ENCODE measurements at places on chromosomes 5 and 9.

DNA sequence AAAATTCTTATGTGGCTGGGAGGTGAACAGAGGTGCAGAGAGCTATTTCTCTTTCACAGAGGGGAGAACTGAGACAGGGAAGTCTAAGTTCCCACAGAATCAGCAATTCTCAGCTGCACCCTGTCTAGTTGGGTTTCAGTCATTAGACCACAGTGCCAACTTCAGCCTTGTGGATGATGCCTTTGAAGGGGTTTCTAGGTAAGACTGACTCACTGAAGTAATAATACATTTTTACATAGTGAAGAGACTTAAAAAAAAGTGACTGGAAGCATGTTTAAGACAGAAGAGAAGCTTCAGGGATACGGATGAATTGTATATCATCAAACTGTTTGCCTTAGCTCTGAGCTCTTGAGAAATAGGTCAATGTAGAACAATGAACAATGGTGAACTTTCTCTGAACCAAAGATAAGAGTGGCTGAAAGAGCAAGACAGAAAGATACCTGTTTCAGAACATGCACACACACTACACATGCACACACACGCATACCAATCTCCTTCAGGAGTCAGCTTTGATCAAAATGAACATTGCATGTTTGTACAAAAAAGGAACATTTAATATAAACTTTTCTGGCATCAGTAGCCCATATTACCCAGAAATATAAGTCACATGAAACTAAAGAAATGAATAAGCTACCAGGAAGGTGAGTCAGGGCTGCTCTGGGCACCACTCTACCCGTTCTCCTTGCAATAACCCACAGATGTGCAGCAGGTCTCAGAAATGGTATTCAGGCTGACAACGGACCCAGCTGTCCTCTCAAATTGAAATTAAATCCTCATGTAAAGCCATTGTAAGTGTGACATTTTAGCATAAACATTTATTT, 12.6 kb upstream of the FYB1 start:
- DNase-seq, result peak; percentile 38

DNA sequence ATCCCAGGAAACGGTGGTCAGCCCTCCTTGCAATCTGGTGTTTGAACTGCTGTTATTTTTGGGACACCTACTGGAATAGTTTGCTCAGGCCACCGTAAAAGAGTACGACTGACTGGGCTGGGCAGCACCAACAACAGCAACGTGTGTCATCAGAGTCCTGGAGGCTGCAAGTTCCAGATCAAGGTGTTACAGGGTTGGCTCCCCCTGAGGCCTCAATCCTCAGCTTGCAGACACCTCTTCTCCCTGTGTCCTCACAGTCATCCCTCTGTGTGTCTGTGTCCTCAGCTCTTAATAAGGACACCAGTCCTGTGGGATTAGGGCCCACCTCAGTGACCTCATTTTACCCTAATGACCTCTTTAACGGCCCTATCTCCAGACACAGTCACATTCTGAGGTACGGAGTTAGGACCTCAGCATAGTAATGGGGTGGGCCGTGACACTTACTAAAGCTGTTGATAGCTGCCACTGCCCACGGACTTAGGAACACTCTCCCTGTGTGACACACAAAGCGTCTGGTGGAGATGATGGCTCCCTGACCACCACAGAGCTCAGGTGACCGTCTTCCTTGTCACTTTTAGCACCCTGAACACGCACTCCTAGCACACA, 16.8 kb downstream of the GLT6D1 start:
- DNase-seq, result no peak

DNA sequence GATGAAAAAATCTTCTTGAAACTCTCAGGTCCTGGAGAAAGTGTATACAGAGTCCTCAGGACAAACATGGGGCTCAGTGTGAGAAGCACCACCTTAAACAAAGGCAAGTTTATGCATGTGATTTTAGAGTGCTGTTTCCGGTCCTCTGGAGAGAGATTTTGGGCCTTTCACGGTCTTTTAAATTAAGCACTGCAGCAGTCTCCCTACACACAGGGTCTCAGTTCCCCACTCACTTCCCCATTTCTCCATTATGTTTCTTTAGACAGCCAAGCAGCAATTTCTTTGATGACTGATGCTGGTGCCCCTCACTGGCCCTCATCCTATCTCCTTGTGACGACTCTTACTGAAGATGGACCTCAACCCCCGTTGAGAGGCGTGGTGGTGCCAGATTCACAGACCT, 220.2 kb upstream of the CLINT1 start:
- DNase-seq, result no peak

- no peak for DNase-seq
These were observed 241.9 kb downstream of the PBX3 start for GRCh38 chr9:125989090-125989501.

DNA sequence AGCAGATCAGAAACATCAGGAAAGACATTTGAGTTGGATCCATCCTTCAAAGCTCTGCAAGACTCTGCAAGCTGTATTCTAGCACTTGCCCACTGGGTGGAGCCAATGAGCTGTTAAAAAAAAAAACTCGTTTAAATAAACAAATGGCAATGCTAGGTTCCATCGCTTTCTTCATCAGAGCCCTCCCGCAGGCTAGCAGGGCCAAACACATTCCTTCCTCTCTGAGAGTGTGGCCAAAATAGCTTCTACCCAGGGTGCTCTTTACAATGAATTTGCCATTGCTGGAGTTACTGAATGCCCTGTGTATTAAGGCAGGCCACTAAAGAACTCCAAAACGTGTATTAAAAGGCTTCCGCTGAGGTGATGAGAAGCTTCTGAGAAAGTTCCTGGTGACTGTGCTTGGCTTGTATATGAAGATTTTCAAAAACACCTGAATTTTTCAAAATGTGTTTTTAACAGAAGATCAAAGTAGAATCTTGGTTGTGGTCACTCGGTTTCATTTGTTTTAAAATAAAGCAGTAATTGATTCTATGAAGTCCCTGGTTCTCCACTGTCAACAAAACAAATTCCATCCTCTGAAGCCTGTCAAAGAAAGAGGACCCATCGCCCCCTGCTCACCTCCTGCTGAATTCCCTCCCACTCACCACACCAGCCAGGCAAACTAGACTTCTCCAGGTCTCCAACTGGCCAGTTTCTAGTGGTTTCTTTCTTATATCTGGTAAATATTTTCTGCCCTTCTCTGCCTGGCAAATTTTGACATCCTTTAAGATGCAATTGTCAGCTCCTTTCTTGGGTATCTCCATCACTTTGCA, 36.5 kb upstream of the EQTN start:
- peak; percentile 73 for DNase-seq

DNA sequence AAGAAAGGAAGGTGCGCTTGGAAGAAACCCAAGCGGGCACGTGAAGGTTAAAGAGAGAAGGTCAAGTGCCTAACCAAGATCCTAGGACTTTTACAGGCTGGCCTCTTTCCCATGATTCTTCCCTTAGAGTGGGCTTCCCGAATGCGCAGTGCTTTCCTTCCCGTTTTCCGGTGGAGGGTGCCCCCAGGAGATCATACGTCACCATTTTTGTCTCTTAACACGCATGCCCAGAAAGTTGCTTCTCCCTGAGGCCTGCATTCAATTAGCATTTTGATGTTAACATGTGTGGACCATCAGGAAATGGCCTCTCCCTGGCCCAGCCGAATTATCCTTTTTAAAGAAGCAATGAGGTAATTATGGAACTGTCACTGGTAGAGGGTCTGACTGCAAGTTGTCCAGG, 1.9 kb upstream of the RUSC2 start:
- no peak for DNase-seq

- DNase-seq, result no peak
These were observed 82.4 kb downstream of the ARHGAP26 start for GRCh38 chr5:142852416-142853198.
